ENCODE measurements at places on chromosomes 12 and 14.
A peak's percentile ranks its signal among the peaks of the same experiment; 100 is the strongest.

DNA sequence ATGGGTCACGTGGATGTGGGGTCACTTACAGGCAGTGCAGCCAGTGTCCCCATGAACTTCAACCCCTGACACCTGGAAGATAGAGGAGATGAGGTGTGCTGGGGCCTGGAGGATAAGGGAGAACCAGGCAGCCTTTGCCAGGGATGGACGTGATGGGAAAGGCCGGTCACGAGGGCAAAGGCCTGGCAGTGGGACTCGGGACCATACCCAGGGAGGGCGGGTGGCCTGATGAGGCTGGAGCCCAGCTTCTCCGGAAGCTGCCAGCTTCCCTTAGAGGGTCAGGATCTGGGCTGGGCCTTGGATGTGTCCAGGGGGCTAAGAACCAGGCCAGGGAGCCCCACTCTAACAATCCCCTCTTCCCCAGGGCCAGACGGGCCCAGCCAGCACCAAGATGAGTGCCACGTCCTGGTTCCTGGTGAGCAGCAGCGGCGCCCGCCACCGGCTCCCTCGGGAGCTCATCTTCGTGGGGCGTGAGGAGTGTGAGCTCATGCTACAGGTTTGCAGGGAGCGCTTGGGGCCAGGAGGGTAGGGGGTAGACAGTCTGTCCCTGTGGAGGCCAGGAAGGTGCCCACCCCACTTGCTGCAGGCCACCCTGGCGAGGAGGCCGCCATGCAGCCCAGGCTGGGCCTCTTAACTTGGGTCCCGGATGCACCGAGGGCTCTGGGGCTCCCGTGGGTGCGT, 3.1 kb downstream of the CEP170B start:
- DNase-seq = no peak

DNA sequence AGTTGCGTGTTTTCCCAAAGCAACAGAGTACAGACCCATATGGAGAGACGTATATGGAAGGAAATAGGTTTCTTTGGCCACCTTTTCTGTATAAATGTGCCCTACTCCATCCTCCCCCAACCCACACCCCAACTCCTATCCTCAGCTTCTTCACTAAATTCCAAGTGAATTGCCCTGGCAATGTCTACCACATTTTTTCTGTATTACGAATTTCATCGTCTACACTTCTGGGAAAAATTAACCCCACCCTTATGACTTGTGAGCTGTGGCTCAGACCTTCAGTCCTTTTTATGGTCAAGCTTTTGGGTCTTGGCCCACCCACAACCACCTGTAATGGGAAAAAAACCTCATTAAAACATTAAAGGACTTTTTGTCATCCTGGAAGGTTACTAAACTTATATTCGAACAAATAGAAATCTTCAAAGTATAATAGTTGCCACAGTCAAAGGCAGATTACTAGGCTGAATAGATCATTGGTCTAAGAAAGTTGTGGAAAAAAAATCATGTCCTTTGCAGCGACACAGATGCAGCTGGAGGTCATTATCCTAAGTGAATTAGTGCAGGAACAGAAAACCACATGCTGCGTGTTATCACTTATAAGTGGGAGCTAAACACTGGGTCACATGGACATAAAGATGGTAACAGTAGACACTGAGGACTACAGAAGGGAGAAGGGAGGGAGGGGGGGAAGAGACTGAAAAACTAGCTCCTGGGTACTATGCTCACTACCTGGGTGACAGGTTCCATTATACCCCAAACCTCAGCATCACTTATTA, 15.7 kb upstream of the NFKBIA start:
- peak; percentile 82 for DNase-seq

GRCh38 chr14:95488376-95489213, 27.9 kb downstream of the SYNE3 start:
- DNase-seq = no peak

DNA sequence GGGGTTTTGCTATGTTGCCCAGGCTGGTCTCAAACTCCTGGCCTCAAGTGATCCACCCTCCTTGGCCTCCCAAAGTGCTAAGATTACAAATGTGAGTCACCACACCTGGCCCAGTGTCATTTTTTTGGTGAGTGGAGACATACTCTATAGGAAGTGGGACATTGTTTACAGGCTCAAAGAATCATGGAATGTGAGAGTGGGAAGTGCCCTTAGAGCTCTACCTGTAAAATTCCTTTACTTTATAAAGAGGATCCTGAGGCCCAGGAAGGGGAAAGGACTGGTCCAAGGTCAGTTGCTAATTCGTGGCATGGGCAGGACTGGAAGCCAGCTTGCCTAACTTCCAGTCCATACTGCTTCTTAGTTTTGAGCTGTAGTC, 8.7 kb upstream of the ADCK1 start:
- DNase-seq = no peak

GRCh38 chr14:24071836-24072430, 571 bp downstream of the CPNE6 start:
- no peak for DNase-seq

DNA sequence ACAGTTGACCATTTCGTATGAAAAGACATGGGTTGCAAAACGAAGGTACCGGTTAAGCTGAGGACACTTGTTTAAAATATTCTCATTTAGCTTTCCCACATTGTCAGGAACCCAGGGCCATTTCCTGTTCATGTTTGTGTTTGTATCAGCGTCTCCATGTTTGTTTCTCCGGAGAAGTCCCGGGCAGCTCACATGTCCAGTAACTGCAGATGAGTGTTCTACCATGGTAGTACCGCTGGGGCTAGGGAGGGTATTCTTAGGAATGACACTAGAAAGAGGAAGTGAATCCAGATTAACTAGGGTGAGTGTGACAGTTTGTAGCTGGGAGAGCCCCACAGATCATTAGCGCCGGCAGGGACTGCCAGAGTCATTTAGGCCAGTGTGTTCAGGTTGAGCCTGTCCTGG, 50.0 kb upstream of the EVL start:
- DNase-seq = no peak

- no peak for DNase-seq
Observed at GRCh38 chr12:103820881-103821489, 20.0 kb downstream of the NT5DC3 start.

GRCh38 chr12:105921872-105922669, 216.7 kb downstream of the NUAK1 start:
- peak; percentile 67 for DNase-seq

- DNase-seq = peak; percentile 31
Observed at GRCh38 chr14:60327447-60328331, 78.7 kb downstream of the PPM1A start.

DNA sequence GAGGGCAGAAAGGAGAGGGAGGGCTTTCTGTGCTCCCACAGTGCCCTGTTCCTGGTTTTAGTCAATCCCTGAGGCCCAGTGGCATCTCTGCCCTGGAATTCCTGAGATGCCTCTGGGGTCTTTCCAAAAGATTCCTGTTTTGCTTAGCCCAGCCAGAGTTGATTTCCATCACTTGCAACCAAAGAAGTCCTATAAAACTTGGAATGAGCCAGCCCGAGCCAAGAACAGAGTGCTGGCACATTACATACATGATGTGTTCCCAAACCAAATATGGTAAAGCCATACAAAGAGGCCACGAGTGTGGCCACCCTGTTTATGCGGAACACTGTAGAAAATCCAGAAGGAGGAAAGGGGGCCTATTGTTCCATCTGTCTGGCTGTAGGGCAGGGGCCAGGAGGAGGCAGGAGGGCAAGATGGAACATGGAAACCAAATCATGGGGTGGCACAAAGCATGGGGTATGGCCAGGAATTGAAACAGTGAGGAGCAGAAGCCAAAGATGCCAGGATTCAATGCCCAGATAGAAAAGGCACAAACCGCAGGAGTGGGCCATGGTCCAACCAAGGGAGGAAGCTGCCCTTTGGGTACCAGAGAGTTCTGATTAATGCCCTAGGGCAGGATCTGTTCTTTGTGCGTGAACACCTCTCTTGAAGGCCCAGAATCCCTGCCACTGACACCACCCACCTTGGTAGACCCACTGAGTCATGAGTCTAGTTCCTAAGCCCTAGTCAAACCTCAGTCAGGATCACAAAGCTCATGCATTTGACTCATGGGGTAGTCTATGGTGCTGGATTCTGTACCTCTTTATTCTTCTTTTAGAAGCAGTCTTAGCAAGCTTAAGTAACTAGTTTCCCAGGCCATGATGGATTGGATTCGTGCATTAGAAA, 75.2 kb downstream of the LRRC74A start:
- peak; percentile 41 for DNase-seq

DNA sequence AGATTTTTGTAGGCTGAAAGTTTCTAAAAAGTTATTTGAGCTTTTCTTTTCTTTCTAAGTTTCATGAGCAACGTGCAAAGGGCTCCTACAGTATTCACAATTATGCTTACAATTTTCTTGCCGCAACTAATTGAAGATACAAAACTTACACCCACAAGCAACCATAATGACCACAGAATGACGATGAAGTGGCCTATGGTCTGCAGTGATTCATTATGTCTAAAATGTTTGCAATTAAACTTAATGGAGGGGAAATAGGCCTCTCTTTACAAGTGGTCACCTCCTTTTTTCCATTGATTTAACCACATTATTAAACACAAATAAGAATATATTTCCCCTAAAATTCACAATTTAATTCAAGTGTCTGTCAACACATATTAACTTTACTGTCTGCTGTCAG, 732.6 kb upstream of the FLRT2 start:
- DNase-seq = no peak

GRCh38 chr14:24237463-24237955, 4.8 kb downstream of the GMPR2 start:
- DNase-seq = no peak

Data from fibroblast of skin of right biceps (primary cell).